ENCODE measurements at places on chromosomes 2 and 18.

- no peaks in the 10 kb centered on the region for H3K27me3 ChIP-seq
- no peaks in the 10 kb centered on the region for H3K4me1 ChIP-seq
- H3K36me3 ChIP-seq: no peaks in the 10 kb centered on the region
- H3K27ac ChIP-seq: no peak overlapping the region
These were observed 154.5 kb downstream of the MYCN start for GRCh38 chr2:16094811-16095210.

GRCh38 chr2:157324331-157324843 is 1.2 kb downstream of the ERMN start:
- H3K4me1 ChIP-seq: peaks cover 37% of the 10 kb centered on the region
- H3K4me3 ChIP-seq: no peak overlapping the region
- peaks cover 32% of the 10 kb centered on the region for H3K36me3 ChIP-seq

- peaks cover 8% of the 10 kb centered on the region for H3K27me3 ChIP-seq
- H3K36me3 ChIP-seq: no peaks in the 10 kb centered on the region
- no peaks in the 10 kb centered on the region for H3K4me1 ChIP-seq
- no peak for DNase-seq
These were observed 17.2 kb upstream of the ITGAV start for GRCh38 chr2:186572705-186573104.

GRCh38 chr2:159152128-159152778 is 134.2 kb downstream of the WDSUB1 start:
- H3K27me3 ChIP-seq: no peaks in the 10 kb centered on the region
- no peak overlapping the region for H3K4me3 ChIP-seq
- no peaks in the 10 kb centered on the region for H3K36me3 ChIP-seq
- no peak overlapping the region for H3K27ac ChIP-seq

DNA sequence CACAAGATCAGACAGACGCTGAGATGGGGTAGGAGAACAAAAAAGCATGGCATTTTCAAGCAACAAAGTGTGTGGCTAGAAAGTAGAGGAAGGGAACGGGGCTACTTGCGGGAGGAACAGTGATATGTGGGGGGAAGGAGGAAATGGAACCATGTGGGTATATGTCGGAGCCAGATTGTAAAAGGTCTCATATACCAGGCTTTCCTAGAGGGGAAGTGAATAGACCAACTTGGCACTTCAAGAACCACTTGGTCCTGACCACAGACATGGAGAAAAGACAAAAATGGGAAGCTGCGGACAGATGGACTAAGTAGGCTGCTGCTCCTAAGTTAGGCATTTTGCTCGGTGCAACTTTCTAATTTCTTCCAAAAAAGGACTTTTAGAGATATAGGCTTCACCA is 196.0 kb downstream of the DCC start:
- DNase-seq: no peak
- H3K4me3 ChIP-seq: no peak overlapping the region
- H3K27ac ChIP-seq: no peak overlapping the region
- no peaks in the 10 kb centered on the region for H3K27me3 ChIP-seq

DNA sequence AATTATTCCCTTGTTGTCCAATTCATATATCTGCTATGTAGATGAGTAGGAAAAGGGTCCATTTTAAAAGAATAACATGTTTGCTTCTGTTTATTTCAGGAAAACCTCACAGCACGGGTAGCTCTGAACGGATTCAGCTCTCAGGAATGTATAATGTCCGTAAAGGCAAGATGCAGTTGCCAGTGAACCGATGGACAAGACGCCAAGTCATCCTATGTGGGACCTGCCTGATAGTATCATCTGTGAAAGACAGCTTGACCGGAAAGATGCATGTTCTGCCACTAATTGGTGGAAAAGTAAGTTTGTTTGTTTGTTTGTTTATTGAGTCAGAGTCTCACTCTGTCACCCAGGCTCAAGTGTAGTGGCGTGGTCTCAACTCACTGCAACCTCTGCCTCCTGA is 114.6 kb downstream of the PHLPP1 start:
- H3K27me3 ChIP-seq: no peaks in the 10 kb centered on the region
- no peak overlapping the region for H3K4me3 ChIP-seq
- DNase-seq: no peak
- no peaks in the 10 kb centered on the region for H3K36me3 ChIP-seq

GRCh38 chr2:159051661-159052060 is 83.2 kb downstream of the TANC1 start:
- no peaks in the 10 kb centered on the region for H3K36me3 ChIP-seq
- peaks cover 2% of the 10 kb centered on the region for H3K27me3 ChIP-seq
- no peak overlapping the region for H3K27ac ChIP-seq
- H3K4me3 ChIP-seq: no peak overlapping the region
- H3K4me1 ChIP-seq: no peaks in the 10 kb centered on the region

- H3K27me3 ChIP-seq: no peaks in the 10 kb centered on the region
- H3K4me1 ChIP-seq: peaks cover 3% of the 10 kb centered on the region
- no peak overlapping the region for H3K4me3 ChIP-seq
- no peak overlapping the region for H3K27ac ChIP-seq
- no peak for DNase-seq
- H3K36me3 ChIP-seq: peaks cover 52% of the 10 kb centered on the region
These were observed 63.2 kb downstream of the ROCK2 start for GRCh38 chr2:11281186-11281585.

- H3K4me1 ChIP-seq: no peaks in the 10 kb centered on the region
- no peaks in the 10 kb centered on the region for H3K36me3 ChIP-seq
- H3K4me3 ChIP-seq: no peak overlapping the region
- H3K27ac ChIP-seq: no peak overlapping the region
- no peak for DNase-seq
These were observed 52.6 kb downstream of the PTPRM start for GRCh38 chr18:7619676-7620075.

DNA sequence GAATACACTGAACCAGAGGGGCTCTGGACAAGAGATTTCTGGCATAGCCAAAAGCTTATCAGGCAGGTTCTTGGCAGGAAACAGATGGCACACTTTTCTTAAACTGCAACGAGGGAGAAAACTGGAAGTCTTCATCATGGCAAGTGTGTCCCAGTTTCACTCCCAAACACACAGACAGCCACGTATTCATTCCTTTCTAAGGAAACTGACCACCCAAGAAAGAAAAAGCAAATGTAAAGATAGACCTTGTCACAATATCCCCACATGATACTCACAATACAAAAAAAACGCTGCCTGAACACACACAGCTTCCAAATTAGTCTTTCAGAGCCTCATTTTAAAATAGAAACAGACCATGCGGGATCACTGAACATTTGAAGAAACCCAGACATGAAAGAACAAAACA is 40.6 kb upstream of the RTTN start:
- H3K27ac ChIP-seq: no peak overlapping the region
- peaks cover 12% of the 10 kb centered on the region for H3K27me3 ChIP-seq
- H3K4me1 ChIP-seq: no peaks in the 10 kb centered on the region
- no peak for DNase-seq
- H3K36me3 ChIP-seq: no peaks in the 10 kb centered on the region

GRCh38 chr2:140658760-140659692 is 1471.8 kb downstream of the LRP1B start:
- no peak overlapping the region for H3K27ac ChIP-seq
- no peaks in the 10 kb centered on the region for H3K27me3 ChIP-seq
- no peak overlapping the region for H3K4me3 ChIP-seq
- no peaks in the 10 kb centered on the region for H3K4me1 ChIP-seq
- no peak for DNase-seq

DNA sequence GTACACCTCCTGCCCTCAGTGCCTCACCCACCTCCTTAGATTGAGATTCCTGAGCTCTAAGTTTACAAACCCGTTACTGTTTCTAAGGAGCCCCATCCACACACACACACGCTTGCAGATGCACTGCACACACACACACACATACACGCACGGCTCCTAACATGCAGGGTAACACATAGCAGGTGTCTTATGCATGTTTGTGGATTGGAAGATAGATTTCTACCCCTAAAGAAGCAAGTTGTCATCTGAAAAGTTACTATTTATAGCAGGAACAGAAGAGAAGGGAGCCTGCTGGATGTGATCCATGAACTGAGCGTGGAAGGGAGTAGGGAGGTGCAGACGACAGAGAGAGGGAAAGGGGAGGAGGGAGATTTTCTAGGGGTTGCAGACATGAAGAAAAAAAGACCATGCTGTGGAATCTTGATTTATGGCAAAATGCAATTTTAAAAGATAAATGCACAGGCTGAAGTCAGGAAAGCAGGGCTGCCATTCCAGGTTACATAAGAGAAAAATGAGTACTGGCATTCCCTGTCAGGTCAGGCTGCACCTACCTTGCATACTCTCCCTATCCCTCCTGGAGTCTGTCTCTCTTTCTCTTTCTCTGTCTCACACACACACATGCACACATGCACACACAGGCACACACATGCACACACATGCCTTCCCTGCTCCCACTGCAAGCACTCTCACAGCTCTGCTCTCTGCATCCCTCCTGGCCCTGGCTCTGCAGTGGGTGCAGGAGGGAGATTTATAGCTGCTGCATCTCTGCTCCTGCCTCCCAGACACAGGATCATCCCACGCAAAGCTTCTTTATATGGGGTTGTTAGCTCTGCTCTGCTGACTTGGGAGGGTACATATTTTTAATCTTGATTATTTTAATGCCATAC is 192.6 kb upstream of the MYT1L start:
- no peaks in the 10 kb centered on the region for H3K36me3 ChIP-seq
- DNase-seq: no peak
- peaks cover 2% of the 10 kb centered on the region for H3K27me3 ChIP-seq
- no peak overlapping the region for H3K27ac ChIP-seq
- H3K4me3 ChIP-seq: no peak overlapping the region
- H3K4me1 ChIP-seq: no peaks in the 10 kb centered on the region

- no peak overlapping the region for H3K27ac ChIP-seq
- H3K27me3 ChIP-seq: no peaks in the 10 kb centered on the region
- no peaks in the 10 kb centered on the region for H3K4me1 ChIP-seq
These were observed 345.7 kb downstream of the CYP26B1 start for GRCh38 chr2:71801969-71802368.

DNA sequence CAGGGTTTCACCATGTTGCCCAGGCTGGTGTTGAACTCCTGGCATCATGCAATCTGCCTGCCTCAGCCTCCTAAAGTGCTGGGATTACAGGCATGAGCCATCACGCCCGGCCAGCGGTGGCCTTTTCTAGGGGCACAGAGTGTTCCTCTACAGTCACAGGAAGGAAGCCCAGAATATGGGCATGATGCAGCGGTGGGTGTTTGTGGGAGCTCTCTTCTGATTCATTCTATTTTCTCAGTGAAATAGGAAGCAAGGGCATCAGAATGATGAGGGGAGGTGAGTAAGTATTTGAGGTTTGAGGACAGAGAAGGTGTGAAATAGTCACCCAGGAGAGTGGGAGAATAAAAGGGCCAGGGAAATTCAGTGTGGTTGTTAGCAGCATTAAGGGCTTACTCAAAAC is 70.3 kb upstream of the PSME4 start:
- no peaks in the 10 kb centered on the region for H3K27me3 ChIP-seq
- no peak overlapping the region for H3K27ac ChIP-seq
- peaks cover 8% of the 10 kb centered on the region for H3K36me3 ChIP-seq
- H3K4me3 ChIP-seq: no peak overlapping the region
- no peaks in the 10 kb centered on the region for H3K4me1 ChIP-seq
- no peak for DNase-seq

- no peak overlapping the region for H3K4me3 ChIP-seq
- peaks cover 14% of the 10 kb centered on the region for H3K27me3 ChIP-seq
- DNase-seq: no peak
- H3K27ac ChIP-seq: no peak overlapping the region
- H3K4me1 ChIP-seq: no peaks in the 10 kb centered on the region
These were observed 137.2 kb upstream of the KCTD1 start for GRCh38 chr18:26685438-26686157.

- no peak for DNase-seq
- peaks cover 82% of the 10 kb centered on the region for H3K4me1 ChIP-seq
- H3K36me3 ChIP-seq: peaks cover 32% of the 10 kb centered on the region
- no peaks in the 10 kb centered on the region for H3K27me3 ChIP-seq
- peak overlapping the region; percentile 88 for H3K27ac ChIP-seq
- H3K4me3 ChIP-seq: peak overlapping the region; percentile 62
These were observed 35.5 kb upstream of the CYTIP start for GRCh38 chr2:157479081-157480027.

DNA sequence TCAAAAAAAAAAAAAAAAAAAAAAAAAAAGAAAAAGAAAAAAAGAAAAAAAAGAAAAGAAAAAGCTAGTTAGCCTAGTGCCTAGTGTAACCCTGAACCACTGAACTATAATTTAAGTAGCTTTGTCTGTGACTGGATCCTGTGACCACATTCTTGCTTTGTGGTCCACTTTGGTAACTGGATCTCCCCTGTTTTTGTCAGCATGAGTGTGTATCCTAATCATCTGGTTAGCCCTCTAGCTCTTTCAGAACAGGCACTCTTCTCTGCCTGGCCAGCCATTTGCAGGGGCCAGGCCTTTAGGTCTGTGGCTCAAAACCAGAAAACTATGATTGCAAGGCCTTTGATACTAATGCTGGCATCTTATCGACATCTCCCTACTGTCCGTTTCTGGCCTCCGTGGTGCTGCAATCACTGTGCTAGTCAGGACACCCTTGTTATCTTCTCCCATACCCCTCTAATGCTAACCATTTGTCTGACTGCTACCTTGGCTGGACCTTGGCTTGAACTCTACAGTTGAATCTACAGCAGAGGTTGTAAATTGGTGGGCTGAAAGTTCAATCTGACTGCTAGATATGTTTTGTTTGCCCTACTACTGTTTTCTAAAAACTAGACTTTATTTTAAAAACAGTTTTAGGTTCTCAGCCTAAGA is 40.5 kb downstream of the RBKS start:
- no peak overlapping the region for H3K4me3 ChIP-seq
- no peak overlapping the region for H3K27ac ChIP-seq
- DNase-seq: no peak
- no peaks in the 10 kb centered on the region for H3K27me3 ChIP-seq

DNA sequence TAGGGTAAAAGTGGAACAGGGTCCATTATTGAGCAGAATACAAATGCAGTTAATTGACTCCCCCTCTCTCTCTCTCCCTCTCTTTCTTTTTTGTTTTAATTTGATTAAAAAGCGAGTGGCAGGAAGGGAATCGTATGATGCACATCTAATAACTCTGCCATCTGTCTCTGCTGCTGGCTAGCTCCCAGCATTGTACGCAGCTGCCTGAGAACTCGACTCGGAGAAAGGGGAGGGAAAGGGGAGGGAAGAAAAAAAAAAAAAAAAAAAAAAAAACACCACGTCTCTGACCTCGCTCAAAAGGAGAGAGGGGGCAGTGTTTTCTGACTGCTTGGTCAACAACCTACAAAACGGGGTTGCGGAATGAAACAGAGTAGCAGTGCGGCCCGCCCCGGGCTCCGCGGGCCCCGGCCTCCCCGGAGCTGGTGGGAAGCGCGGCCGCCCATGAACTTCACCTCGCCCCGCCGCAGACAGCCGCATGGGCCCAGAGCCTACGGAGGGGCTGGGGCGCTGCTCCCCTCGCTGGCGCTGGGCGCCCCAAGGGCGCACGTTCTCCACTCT is 265.7 kb downstream of the TCF4 start:
- no peak for DNase-seq
- H3K27ac ChIP-seq: no peak overlapping the region
- H3K4me3 ChIP-seq: peak overlapping the region; percentile 34
- H3K36me3 ChIP-seq: no peaks in the 10 kb centered on the region

DNA sequence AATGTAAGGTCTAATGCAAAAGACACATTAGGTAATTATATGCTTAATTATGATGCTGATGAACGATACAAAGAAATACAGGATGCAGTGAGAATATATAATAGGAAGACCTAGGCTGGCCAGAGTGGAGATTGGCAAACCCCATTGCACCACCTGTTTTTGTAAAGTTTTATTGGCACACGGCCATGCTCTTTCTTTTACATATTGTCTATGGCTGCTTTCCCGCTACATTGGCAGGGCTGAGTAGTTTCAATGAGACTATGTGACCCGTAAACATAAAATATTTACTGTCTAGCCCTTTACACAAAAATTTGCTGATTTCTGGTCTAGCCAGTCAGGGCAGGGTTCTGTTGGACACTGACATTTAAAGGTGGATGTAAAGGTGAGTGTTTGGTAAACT is 5.4 kb downstream of the SEC11C start:
- H3K36me3 ChIP-seq: peaks cover 5% of the 10 kb centered on the region
- H3K4me3 ChIP-seq: no peak overlapping the region
- H3K4me1 ChIP-seq: peaks cover 64% of the 10 kb centered on the region
- H3K27ac ChIP-seq: no peak overlapping the region
- H3K27me3 ChIP-seq: no peaks in the 10 kb centered on the region

Measured in activated CD4-positive, alpha-beta T cell treated with anti-CD3 and anti-CD28 coated beads, Interleukin-2, amount 10 ng/mL, durations not matched to agents 7 days and 5 days (primary cell).